EL (cell line): ENCODE measurements at places on chromosomes 16 and 17.

DNA sequence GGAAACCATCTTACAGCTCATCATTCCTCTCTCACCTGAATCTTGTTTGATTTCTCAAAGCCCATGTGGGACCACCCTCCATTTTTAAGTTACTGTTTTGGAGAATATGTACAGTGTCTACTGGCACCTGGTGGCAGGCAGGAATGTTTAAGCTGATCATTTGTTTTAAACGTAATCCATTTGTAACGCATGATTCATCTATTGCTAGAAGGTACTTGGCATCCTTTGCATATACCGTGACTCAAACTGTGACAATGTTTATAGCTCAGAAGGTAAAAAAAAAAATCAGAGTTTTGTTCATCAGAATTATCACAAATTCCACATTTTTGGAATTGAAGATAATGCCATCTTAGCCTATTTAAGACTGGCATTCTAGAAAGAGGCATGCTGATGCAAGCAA is 1007.5 kb upstream of the EEF2KMT start:
- no peak for DNase-seq

GRCh38 chr17:80457236-80457856 is 19.1 kb downstream of the NPTX1 start:
- no peak for DNase-seq

GRCh38 chr16:81451753-81452680 is 7.4 kb downstream of the CMIP start:
- DNase-seq = no peak

GRCh38 chr17:73278049-73278464 is 16.4 kb upstream of the CPSF4L start:
- DNase-seq = no peak

GRCh38 chr16:23125277-23125676 is 24.0 kb downstream of the USP31 start:
- no peak for DNase-seq

DNA sequence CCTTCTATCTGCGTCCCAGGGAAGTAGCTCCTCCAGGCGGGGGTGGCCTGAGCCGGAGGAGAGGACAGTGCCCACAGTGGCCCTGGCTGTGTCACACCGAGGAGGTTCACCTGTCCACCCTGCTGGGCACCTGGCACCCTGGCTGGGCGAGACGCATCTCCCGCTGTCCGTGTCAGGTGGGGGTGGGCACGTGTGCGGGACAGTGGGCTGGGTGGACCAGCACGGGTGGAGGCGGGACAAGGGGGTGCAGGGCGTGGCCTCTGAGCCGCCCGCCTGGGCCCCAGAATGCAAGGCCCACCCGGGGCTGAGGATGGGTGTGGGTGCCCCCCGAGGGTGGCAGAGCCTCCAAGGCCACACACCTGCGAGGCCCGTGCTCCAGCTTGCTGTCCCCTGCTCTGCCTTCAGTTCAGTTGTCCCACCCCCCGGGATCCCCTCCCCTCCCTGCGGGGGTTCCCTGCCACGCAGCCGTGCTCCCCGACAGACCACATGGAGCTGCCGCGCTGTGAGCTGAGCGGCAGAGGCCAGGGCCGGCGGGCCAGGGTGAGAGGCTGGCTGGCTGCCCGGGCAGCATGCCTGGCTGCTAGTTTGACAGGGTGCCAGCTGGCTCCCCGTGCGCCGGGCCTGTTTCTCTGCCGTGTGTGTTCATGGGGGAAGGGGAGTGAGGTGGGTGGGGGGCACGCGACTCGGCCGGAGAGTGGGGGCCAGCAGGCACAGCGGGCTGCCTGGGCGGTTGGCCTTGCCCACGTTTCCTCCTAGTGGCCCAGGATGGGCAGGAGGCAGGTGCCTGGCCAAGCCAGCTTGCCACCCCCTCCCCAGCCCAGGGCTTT is 33.9 kb downstream of the BAHCC1 start:
- DNase-seq = peak; percentile 78

GRCh38 chr16:12087901-12088421 is 111.4 kb downstream of the SNX29 start:
- DNase-seq = no peak

GRCh38 chr16:86992587-86992986 is 324.6 kb downstream of the C16orf95 start:
- no peak for DNase-seq

DNA sequence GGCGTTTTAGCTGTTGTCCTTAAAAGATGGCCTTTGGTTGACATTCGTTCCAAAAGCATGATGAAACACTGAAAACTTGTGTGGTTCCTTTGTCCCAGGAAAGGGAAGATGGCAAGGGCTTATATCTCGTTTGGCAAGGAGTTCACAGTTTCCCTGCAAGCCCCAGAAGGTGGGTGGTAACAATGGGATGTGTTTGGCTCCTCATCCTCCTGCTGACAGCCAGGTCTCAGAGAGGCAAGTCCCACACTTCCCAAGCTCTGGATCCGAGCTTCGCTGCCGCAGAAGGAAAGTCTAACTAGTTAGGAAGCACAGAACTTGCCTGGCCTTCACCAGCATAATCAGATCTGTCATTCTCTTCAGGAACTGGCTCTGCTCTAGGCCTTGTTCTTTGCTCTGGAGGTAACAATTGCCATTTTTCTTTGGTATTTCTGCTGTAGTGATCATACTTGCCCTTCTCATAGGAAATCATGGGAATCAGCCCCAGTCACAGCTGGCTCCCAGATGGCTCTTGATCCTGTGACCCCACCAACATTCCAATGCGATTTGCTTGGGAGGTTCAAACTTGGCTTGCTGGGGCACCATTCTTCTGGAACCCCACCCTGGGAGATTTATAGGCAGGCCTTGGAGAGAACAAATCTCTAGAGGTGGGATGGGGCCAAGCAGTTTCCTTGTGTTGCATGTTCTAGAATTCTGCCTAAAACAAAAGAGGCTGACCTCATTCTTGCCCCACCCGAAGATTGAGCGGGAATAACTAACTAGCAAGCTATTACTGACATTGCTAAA is 17.9 kb downstream of the KPNA2 start:
- DNase-seq = peak; percentile 97
